ELR (cell line): ENCODE measurements at places on chromosomes 1 and 21.

- DNase-seq = no peak
These were observed 26.8 kb downstream of the LRRC53 start for GRCh38 chr1:74485622-74486021.

DNA sequence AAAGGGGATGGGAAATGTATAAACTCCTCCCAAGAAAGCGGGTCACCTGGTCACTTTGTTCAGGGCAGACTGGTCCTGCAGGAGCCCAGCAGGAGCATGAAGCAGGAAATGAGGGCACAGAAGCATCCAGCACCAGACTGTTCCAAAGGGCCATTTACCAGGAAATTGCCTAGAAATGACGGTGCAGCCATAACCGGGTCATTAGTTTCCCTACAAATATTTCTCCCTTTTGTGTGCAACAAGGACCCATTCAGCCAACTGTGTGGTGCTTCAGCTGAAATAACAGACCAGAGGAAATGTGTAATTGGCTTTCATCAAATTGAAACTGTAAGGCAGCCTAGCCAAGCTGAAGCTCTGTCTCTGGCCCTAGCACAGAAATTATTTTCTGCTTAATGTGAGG lies 7.6 kb upstream of the CTTNBP2NL start:
- peak; percentile 41 for DNase-seq

DNA sequence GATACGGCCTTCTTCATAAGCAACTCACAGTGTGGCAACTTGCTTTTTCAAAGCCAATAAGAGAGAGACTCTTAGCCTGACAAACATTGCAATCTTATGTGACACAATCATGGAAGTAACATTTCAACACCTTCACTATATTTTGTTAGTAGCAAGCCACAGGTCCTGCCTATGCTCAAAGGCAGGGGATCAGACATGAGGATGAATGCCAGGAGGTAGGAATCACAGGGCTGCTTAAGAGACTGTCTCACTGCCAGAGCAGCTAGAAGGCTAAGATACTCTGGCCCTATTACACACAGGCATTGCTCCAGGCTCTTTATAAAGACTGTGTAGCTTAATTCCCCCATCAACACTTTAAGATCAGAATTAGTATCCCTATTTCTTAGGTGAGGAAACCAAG lies 236.2 kb upstream of the KAZN start:
- no peak for DNase-seq

DNA sequence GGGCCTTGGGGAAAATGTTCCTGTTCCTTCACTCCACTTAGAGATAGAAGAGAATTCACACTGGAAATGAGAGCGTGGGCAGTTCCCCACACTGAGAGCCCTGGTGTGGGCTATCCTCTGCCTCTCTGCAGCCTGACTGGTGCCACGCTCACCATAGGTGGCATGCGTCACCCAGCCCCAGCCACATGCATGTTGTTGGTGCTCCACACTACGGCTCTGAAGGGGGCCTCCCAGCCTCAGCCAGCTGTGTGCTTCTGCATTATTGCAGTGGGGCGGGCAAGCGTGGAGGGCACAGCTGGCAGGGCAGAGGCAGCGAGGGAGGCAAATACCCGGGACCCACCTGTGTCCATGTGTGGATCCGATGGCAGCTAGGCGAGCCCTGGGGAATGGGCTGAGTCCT lies 14.7 kb upstream of the RASSF5 start:
- no peak for DNase-seq

DNA sequence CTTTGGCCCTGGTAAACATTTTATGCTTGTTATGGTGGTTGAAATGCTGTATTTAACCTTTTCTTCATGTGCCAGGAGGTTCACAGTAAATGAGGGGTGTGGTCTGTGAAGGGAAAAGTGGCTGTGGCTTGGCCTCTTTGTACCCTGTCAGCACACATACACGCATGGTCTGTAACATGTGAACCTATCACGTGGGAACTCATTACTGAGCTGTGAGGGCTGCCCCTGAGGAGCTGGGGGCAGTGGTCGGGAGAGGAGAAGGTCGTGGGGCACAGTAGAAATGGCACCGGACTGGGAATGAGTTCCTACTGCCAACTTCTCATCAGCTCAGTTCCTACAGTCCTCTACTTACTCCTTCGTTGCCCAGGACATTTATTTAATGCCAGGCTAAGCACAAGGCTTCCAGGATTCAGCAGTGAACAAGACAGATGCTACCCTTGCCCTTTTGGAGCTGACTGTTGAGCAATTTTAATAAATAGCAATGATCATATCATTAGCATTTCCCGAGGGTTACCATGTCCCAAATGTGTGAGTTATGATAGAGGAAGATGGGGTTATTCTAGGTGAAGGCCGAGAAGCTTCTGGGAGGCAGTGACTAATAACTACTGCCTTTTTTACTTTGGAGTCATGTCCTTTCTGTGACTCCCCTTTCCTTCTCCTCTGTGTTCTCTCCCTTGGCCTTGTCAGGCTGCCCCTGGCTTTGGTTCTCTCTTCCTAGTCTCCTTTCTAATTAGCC lies 38.8 kb downstream of the DDR2 start:
- peak; percentile 92 for DNase-seq

DNA sequence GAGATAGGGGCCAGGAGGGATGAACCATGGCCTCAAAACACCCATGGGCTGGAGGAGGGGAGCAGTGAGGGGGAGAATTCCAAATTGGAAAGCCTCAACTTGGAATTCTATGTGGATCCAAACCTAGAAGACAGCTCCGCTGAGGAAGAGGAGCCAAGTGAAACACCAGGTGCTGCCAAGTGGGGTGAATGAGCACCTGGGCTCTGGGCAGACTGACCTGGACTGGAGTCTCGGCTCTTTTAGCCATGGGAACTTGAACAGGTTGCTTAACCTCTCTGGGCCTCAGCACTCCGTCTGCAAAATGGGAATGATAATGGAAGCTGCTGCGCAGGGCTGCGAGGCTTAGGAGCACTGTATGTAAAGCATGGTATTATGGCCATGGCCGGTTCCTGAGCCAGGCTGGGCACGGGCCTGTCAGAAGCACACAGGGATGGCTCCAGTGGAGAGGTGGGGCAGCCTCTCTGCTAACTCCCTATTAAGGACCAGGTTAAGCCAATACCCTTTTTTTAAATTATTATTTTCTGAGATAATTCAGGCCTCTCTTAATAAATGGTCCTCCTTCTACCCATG lies 81.5 kb downstream of the SYT2 start:
- no peak for DNase-seq

- no peak for DNase-seq
These were observed 38.9 kb upstream of the DMRTB1 start for GRCh38 chr1:53420341-53420740.

GRCh38 chr1:233368106-233368788 lies 40.7 kb downstream of the MAP3K21 start:
- DNase-seq = no peak

- DNase-seq = no peak
These were observed 154.6 kb downstream of the SLC30A10 start for GRCh38 chr1:219773775-219774174.

DNA sequence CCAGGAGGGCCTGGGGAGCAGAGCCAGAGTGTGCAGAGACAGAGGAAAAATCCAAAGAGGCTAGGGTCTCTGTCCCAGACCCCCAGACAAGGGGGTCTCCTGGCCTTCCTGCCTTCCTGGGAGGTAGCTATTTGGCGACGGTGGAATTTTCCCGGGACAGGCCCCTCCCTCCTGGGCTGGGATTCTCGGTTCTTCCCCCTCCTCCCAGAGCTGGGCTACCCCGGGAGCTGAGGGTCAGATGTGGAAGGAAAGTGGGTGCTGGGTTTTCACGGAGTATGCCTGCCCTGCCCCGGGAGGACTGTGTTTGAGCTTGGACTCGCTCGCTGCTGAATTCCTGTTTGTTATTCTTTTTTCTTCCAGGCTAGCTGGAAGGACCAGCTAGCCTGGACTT lies 759 bp downstream of the AMPD2 start:
- peak; percentile 67 for DNase-seq

- no peak for DNase-seq
These were observed 51.8 kb downstream of the LGR6 start for GRCh38 chr1:202245391-202245790.

DNA sequence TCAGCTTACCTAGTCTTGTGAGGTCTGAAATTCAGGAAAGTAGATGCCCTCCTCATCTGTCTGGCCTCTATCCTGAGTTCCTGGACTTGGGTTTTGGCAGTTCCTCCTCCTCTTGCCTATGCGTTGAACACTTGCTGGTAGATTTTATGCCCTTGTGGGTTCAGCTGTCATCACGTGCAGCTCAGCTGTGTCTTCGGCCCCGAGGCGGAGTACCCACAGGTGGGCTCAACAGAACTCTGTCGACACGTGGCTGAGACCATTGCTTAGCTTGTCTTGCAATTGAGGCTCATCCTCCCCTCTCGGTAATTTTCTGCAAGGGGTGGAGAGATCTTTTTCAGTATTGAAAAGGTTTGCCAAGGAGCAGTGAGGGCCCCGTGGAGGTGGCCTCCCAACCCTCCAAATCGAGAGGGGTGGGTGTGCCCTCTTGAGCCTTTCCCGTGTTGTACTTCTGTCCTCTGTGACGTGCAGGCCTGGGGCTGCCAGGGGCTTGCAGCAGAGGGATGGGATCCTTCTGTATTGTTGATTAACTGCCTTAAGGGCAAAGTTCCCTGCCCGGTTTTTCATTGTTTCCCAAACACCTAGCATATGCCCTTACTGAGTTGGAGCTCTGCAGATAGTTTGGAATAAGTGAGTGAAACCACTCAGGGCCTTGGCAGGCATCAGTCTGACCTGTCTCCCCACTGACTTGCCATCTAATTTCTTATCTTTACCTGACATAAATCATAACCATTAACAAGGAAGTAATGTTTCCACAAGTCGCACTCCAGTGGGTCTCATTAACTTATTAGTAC lies 2.9 kb downstream of the CENPS start:
- DNase-seq = no peak

- DNase-seq = no peak
These were observed 20.1 kb upstream of the PCBP3 start for GRCh38 chr21:45623436-45623835.

GRCh38 chr1:206608108-206608698 lies 4.1 kb downstream of the EIF2D start:
- peak; percentile 63 for DNase-seq

GRCh38 chr21:19981938-19982337 lies 1016.3 kb upstream of the NCAM2 start:
- no peak for DNase-seq

GRCh38 chr1:40034869-40035268 lies 5.7 kb upstream of the CAP1 start:
- no peak for DNase-seq

GRCh38 chr1:221810406-221810805 lies 68.5 kb upstream of the DUSP10 start:
- DNase-seq = peak; percentile 96

DNA sequence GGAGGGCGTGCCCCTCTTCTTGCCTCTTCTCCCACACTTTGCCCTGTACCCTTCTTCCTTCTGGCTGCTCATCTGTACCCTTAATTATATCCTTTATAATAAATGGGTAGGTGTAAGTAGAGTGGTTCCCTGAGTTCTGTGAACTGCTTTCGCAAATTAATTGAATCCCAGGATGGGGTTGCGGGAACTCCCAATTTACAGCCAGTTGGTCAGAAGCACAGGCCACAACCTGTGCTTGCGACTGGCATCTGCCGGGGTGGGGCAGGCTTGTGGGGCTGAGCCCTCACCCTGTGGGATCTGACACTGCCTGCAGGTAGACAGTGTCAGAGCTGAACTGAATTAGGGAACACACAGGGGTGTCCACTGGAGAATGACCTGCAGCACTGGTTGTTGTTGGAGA lies 244.9 kb downstream of the KCNJ6 start:
- DNase-seq = no peak

- DNase-seq = peak; percentile 77
These were observed 220.5 kb upstream of the B3GALT2 start for GRCh38 chr1:193406901-193407300.

DNA sequence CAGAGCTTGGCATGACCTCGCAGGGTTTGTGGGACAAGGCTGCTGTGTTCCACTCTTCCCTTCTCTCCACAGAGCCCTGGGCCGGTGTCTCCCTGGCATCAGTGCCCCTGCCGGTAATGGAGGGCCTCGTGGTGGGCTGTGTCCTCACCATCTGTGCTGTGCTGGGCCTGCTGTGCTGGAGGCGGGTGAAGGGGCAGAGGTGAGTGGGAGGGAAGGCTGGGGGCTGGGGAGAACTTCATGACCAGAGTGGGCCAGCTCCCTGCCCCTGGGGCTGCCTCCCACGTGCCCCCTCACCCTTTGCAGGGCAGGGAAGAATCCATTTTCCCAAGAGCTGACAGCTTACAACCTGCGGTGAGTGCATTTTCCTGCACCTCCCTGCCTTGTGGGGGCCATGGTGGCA lies 12.0 kb upstream of the LGR6 start:
- DNase-seq = no peak

DNA sequence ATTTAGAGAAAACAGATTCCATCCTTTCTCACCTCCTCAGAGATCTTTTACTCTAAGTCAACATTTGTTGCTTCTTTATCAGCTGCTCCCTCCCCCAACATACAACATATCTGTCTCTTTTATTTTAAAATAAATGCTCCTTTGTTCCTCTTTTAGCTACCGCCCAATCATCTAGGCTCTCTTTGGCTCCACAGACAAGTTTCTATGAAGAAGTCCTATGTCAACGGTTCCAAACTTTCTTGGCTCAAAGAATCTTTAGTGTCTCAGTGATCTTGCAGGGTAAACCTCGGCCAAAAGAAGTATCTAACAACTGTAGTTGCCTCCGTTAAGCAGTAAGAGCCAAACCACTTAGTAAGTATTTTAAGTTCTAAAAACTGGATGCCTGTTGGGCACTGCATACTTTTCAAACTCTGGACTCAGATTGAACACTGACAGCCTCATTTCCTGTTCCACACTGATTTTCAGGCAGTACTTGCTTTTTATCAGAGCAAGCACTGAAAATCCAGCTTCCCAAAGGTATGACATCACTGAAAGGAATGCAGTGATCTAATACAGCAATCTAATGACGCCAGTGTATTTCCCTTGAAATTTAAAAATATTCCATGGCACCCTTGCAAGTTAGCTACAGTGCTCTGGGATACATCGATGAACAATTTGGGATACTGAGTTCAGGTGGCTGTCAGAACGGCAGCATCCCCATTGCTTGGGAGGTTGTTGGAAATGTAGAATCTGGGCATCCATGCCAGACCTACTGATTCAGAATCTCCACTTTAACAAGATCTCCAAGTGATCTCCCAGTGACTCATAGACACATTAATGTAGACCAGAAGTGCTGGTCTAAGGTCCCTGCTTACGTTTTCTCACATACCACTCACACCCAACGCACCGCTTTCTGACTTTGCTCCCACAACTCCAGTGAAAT lies 26.8 kb downstream of the EGLN1 start:
- DNase-seq = peak; percentile 96

- no peak for DNase-seq
These were observed 117.0 kb downstream of the GLUL start for GRCh38 chr1:182274618-182275017.

GRCh38 chr21:33025106-33025488 lies 638 bp upstream of the OLIG2 start:
- no peak for DNase-seq

GRCh38 chr1:104064399-104064798 lies 314.7 kb downstream of the AMY1C start:
- peak; percentile 5 for DNase-seq

- no peak for DNase-seq
These were observed 32.8 kb downstream of the ABCG1 start for GRCh38 chr21:42251654-42252324.

GRCh38 chr1:212109728-212110127 lies 74.2 kb downstream of the DTL start:
- no peak for DNase-seq

GRCh38 chr1:53585129-53585528 lies 125.9 kb downstream of the DMRTB1 start:
- DNase-seq = no peak

GRCh38 chr1:179156026-179156425 lies 73.5 kb downstream of the ABL2 start:
- no peak for DNase-seq

GRCh38 chr1:65615859-65616258 lies 176.8 kb upstream of the PDE4B start:
- DNase-seq = peak; percentile 38
